Stomach (tissue), 19 donors: ENCODE measurements at places on chromosomes 6 and 20. TPM values are rescaled to one million over a fixed set of nuclear protein-coding genes. Genes with fewer than 3 reads are reported as not detected.

GRCh38 chr6:137197684-137198645, 21.2 kb downstream of the IFNGR1 start:
- no peaks in the 10 kb centered on the region for H3K27me3 ChIP-seq
- DNase-seq: no peak
- no peak overlapping the region for H3K4me3 ChIP-seq
- H3K4me1 ChIP-seq: no peaks in the 10 kb centered on the region

- no peaks in the 10 kb centered on the region for H3K36me3 ChIP-seq
- H3K4me1 ChIP-seq: peaks cover 21% of the 10 kb centered on the region
- no peak overlapping the region for H3K27ac ChIP-seq
- no peaks in the 10 kb centered on the region for H3K27me3 ChIP-seq
Observed at GRCh38 chr6:163711615-163712565, 297.4 kb downstream of the QKI start.

- no peak for DNase-seq
- H3K36me3 ChIP-seq: no peaks in the 10 kb centered on the region
- H3K4me1 ChIP-seq: peaks cover 9% of the 10 kb centered on the region
- no peak overlapping the region for H3K4me3 ChIP-seq
Observed at GRCh38 chr6:6891949-6892461, 215.8 kb upstream of the RREB1 start.

DNA sequence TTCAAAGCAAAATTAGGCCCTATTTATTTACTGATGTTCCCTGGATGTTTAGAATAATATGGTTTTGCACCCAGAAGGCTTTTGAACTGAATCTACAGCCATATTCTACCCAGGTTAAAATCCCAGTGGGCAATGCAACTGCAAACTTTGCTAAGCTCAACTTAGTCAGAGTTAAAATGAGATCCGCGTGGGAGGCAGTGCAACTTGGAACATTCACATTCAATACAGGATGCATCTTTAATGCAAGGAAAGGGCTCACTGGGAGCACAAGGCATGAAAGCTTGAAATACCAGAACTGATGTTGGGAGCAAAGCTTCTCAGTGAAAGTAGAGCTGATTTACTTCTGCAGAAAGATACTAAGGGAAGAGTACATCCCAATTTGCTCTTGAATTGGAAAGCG, 281.2 kb upstream of the DEFB112 start:
- H3K4me3 ChIP-seq: no peak overlapping the region
- no peaks in the 10 kb centered on the region for H3K27me3 ChIP-seq
- DNase-seq: no peak
- no peaks in the 10 kb centered on the region for H3K4me1 ChIP-seq
- no peak overlapping the region for H3K27ac ChIP-seq

- peak overlapping the region; percentile 65 for H3K4me3 ChIP-seq
- peak overlapping the region; percentile 93 for H3K27ac ChIP-seq
- no peaks in the 10 kb centered on the region for H3K27me3 ChIP-seq
- no peak for DNase-seq
- H3K36me3 ChIP-seq: peaks cover 7% of the 10 kb centered on the region
- peaks cover 25% of the 10 kb centered on the region for H3K4me1 ChIP-seq
Observed at GRCh38 chr20:34956041-34956458, 382 bp downstream of the MYH7B start.

GRCh38 chr6:10968776-10969175, 75.3 kb downstream of the ELOVL2 start:
- no peaks in the 10 kb centered on the region for H3K36me3 ChIP-seq
- no peak overlapping the region for H3K27ac ChIP-seq
- no peak for DNase-seq
- H3K4me3 ChIP-seq: no peak overlapping the region

GRCh38 chr20:478949-479429, 16.7 kb upstream of the TBC1D20 start:
- DNase-seq: no peak
- no peak overlapping the region for H3K4me3 ChIP-seq
- no peak overlapping the region for H3K27ac ChIP-seq
- H3K36me3 ChIP-seq: peaks cover 19% of the 10 kb centered on the region

GRCh38 chr6:100724222-100724621, 156.9 kb downstream of the ASCC3 start:
- no peak for DNase-seq
- no peak overlapping the region for H3K4me3 ChIP-seq
- H3K4me1 ChIP-seq: peaks cover 8% of the 10 kb centered on the region
- H3K27me3 ChIP-seq: no peaks in the 10 kb centered on the region

DNA sequence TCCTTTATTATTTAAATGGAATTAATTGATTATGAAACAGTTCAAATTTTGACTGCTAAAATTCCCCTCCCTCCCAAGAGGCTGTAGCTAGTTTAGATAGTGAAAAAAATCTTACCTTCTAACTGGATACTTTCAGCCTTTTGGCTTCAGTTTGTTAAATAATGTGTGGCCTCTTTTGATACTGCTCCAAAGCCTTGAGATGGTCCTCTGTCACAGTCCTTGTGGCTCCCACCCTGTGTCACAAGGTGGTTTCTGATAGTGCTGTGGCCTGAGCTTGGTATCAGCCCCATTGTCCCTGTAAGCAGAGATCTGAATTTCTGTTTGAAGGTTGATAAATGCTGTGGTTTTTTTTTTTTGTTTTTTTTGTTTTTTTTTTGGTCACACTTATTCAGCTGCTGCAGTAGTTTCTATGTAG, 20.8 kb downstream of the PANK2 start:
- no peaks in the 10 kb centered on the region for H3K4me1 ChIP-seq
- peaks cover 72% of the 10 kb centered on the region for H3K36me3 ChIP-seq
- DNase-seq: no peak
- no peak overlapping the region for H3K27ac ChIP-seq
- no peak overlapping the region for H3K4me3 ChIP-seq

DNA sequence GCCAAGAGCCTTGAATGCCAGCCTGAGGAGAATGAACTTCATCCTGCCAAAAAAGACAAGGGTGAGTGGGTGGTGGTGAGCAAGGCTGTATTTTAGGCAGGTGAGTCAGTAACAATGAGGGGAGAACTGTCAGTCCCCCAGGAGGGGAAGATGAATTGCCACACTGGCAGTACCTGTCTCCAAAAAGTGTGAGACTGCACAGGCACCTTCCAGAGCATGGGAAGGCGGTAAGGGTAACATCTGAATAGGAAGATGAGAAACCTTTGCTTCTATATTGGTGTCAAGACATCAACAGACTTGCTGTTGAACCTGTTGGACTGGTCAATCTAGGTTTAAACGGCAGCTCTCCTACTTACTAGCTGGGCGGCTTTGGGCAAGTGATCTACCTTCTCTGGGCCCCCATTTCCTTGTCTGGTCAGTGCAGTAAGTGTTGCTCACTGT, 30.9 kb downstream of the STK35 start:
- H3K27ac ChIP-seq: peak overlapping the region; percentile 47
- DNase-seq: no peak
- H3K4me1 ChIP-seq: peaks cover 32% of the 10 kb centered on the region
- H3K36me3 ChIP-seq: peaks cover 8% of the 10 kb centered on the region
- H3K27me3 ChIP-seq: no peaks in the 10 kb centered on the region

DNA sequence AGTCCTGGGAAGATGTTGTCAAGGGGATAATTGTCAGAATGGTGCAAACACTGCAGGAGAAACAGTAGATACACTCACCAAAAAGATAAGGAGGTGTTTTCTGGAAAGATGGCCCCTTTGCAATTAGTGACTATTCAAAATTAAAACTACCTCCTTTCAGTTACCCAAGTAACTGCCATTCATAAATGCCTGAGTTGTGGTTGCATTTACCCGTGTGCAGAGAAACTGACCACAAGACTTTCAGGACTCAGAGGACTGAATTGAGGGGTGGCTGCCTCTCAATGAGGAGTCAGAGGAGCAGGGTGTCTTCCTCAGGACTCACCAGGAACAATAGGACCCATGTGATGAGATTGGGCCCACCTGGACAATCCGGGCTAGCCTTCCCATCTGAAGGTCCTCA, 39.0 kb downstream of the GCM1 start:
- H3K27me3 ChIP-seq: no peaks in the 10 kb centered on the region
- no peak overlapping the region for H3K27ac ChIP-seq
- H3K36me3 ChIP-seq: no peaks in the 10 kb centered on the region
- DNase-seq: no peak
- no peak overlapping the region for H3K4me3 ChIP-seq

DNA sequence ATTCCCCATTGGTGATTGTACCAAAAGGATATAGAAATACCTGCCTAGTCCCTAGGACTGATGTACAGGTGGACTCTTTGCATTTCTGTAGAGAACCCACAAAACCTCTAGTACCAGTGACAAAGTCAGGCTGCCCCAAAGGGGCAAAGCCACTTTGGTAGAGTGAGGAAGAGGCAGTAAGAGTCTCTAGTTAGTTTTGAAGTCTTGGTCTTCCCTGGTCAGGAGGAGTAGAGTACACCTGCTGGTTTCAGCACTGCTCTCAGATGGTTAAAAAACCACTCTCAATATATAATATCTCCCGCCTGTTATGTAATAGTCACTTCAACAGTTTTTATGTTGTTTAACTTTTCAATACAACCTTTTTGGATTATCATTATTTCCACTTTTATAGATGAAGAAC, 344.9 kb downstream of the CDKAL1 start:
- DNase-seq: no peak
- no peaks in the 10 kb centered on the region for H3K27me3 ChIP-seq
- no peaks in the 10 kb centered on the region for H3K36me3 ChIP-seq
- H3K27ac ChIP-seq: no peak overlapping the region
- H3K4me3 ChIP-seq: no peak overlapping the region

Gene ADRM1
- 44.3 TPM for total RNA-seq

Gene BICRAL
- 23.2 TPM for total RNA-seq

Gene BPIFB2
- total RNA-seq: not detected

Gene VEGFA
- 277 TPM for total RNA-seq

Gene CLDN20
- not detected for total RNA-seq

Gene EEF1A2
- 23.8 TPM for total RNA-seq

Gene FAM83B
- total RNA-seq: 16.7 TPM
